ENCODE measurements at places on chromosomes 4 and X. TPM values are rescaled to one million over a fixed set of nuclear protein-coding genes. Genes with fewer than 3 reads are reported as not detected.

Gene PGAM4
- total RNA-seq, result not detected

Gene CENPI
- total RNA-seq, result 0.44 TPM

Gene CXCL11
- not detected for total RNA-seq

Gene IL2RG
- total RNA-seq, result not detected

Gene JAKMIP1
- total RNA-seq, result not detected

Gene S100G
- total RNA-seq, result not detected
